H54 (cell line): ENCODE measurements at places on chromosomes 2 and 18.

DNA sequence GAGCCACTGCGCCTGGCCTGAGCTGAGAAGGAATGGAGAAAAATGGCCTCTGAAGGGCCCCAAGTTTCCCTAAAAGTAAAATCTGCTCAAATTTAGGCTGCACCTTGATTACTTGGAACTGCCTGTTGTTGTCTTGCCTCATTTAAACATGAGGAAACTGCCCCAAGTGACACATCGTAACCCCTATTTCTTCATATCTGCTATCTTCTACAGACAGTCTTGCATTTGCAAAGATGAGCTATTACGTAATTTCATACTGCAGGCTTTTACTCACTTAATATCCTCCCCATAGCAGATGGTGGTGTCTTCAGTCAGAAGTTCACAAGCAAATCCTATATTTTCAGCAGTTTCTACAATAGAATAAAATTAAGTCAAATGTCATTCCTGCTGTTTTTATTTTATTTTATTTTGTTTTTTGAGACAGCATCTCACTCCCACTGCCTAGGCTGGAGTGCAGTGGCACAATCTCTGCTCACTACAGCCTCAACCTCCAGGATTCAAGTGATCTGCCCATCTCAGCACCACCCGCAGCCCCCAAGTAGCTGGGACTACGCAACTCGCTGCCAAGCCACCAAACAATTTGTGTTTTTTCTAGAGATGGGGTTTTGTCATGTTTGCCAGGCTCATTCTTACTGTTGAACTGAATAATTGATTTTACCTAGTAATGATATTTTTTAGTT is 45.3 kb upstream of the NARS1 start:
- no peak for DNase-seq

- no peak for DNase-seq
Measured at GRCh38 chr2:171702781-171703556, 15.7 kb downstream of the DYNC1I2 start.

DNA sequence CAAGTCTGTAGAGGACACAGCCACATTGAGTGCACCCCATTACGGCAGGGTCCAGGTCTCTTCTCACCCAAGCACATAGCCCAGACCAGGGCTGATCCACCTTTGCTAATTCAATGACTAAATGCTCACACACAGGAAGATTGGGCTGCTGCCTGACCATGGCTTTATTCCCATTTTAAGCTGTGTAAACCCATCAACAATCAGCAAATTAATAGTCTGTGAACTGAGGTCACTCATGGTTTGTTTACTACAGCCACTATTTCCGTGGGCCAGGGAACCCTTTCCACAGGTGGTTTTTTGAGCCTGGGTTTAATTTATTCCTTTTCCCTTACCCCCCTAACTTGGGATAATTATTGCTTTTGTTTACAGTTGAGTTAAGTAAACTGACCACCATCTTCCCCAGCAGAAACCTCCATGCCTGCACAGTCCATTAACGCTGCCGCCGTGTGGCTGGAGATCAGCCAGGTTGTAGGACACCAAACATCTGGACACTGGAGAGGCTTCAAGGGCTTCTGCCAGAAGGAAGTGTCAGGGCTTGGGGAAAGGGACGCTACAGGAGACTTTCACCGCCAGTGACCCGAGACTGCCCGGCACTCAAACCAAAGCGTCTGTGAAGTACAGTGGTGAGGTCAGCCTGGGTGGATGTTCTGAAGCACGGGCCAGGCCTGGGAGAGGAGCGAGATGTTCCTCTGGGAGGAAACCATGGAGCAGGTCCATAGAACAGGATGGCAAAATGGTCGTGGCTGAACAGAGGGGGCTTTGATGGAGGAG is 282.9 kb downstream of the DYSF start:
- DNase-seq: no peak

- DNase-seq: no peak
Measured at GRCh38 chr2:12257476-12257875, 459.3 kb upstream of the TRIB2 start.

- DNase-seq: no peak
Measured at GRCh38 chr2:183543731-183544130, 419.5 kb downstream of the NUP35 start.

DNA sequence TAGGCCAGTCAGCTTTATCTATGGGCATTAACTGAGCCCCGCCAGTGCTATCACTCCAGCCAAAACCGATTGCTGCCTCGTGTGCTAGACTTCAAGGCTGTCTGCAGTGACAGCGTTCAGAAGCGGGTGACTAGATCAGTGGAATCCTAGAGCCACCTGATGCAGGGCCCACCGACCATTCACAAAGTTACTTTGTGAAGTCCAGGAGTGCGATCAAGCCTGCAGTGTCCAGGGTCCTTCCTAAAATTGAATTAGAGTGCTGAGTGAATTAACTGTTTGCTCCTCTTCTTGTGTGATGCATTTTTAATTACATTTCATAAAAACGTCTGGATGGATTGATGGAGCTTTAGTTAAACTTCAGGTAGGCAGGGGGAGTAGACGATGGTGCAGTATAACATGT is 13.9 kb downstream of the PCARE start:
- no peak for DNase-seq

DNA sequence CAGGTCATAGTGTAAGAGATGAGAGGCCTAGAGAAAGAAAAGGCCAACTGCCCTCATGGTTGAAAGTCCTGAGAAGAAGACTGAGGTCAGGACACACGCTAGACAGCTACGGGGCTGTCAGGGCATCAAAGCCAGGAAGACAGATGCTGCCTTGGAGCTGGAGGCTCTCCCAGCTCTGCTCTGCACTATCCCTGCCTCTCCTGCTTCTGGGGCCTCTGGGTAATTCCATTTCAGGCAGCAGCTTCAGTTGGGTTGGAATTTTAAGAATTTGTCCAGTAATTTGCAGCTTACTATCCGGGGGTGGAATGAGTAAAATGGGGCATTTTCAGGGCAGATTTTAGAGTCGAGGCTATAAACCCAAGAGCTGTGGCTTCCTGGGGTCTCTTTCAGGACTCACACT is 76.2 kb upstream of the CTAGE1 start:
- no peak for DNase-seq
